Activated T-helper 1 cell treated with anti-CD3 and anti-CD28 coated beads, Interleukin-2, amount 50 U/mL, for 16 hours (primary cell): ENCODE measurements at places on chromosomes 12 and 14.

GRCh38 chr12:122228092-122228491, 2.2 kb upstream of the DIABLO start:
- no peak for DNase-seq

DNA sequence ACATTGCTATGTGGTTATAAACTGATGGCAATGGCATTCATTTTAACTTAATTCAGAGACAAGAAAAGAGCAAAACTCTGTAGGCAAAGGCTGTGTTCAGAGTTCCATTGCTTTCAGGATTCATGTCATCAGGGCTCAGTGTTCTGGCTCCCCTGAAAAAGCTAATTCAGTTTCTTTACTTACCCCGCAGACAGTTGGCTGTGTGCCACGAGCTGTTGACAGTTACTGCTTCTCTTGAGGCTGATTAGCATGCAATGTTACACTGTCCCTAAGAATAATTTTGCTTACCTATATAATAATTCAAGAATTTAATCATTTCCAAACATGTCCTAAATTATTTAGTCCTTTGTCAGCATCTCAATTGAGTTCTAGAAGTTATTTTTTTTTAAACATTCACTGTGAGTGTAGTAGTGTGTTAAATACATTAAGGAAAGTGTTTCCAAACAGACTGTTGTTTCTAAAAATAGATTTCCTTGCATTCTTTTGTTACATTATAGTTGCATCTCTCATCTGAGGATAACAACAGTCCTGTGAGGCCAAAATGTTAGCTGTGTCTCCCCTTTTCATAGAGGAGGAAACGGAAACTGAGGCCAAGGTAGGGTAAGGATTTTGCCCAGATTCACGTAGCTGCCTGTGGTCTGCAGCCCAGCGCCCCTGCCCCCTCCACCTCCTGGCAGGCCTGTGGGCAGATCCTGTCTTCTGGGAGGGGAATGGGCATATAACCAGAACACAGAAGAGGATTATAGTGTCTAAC, 98.6 kb downstream of the PELI2 start:
- no peak for DNase-seq

DNA sequence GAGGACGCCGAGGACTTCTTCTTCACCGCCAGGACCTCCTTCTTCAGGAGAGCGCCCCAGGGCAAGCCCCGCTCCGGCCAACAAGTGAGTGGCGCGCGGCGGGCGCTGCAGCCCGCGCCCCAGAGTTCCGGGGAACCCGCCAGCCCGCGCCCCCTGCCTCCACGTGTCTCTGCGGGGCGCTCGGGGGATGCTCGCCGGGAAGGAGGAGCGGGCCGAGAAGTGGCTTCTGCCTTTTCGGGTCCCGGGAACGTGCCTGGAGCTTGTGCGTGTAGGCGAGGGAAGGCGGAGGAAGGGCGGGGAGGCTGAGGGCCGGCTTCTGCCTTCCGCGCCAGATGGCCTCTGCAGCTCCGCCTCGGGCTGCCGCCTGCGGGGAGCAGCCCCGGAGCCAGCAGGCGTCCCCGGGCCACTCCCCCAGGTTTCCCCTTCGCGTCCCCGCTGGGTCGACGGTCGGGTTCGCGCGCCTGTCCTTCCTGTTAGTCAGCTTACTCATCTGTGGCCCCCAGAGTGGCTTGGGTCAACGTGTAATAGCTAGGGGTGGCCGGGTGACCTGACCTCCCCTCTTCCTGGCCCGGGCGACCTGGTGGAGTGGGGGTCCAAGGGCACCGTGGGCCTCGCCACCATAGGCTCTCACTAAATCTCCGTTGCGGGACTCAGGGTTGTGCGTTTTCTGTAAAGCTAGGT, 505 bp downstream of the RASSF3 start:
- peak; percentile 59 for DNase-seq

- DNase-seq: no peak
These were observed 1.7 kb upstream of the NKX2-1 start for GRCh38 chr14:36521598-36522345.

- no peak for DNase-seq
These were observed 31.3 kb upstream of the NDUFA12 start for GRCh38 chr12:95034750-95035149.

DNA sequence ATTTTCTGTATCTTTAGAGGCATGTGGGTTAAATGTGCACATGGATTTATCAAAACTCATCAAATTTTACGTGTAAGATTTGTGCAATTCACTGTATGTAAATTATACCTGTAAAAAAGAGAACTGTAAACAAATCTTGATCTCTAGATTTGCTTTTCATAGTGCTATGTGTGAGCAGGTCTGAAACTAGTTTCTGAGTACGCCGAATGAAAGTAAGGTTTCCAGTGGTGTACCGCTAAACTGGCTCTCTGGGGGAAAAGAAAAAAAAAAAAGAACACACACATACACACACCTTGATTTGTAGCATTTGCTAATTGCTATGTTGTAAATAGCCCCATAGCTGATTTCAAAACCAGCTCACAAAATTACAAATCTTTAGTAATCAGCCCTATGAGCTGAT, 8.6 kb upstream of the SLC41A2 start:
- DNase-seq: no peak

DNA sequence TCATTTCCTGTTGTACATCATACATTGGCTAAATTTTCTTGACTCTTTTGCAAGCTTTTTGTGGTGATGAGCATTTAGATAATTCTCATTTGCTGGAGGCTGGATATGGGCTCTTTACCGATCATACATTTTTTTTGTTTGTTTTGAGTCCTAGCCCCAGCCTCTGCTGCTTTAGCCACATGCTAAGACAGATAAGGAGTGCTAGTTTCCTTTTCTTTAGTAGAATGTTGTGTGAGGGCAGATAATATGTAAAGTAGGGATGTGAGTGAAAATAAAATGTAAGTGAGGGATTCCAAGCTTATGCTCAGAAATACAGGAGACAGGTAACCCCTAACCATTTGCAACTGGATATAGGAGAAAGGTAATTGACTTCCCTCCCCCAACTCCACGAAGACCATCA, 405.7 kb downstream of the TRHDE start:
- no peak for DNase-seq
